GM23338 (cell line): ENCODE measurements at places on chromosomes 7 and 10.

- no peak for DNase-seq
Observed at GRCh38 chr7:39035903-39036302, 58.2 kb downstream of the POU6F2 start.

GRCh38 chr7:90599892-90600555 lies 3.9 kb downstream of the CDK14 start:
- DNase-seq: no peak

- peak; percentile 26 for DNase-seq
Observed at GRCh38 chr7:20219446-20220292, 2.5 kb upstream of the MACC1 start.

GRCh38 chr10:118694848-118695247 lies 59.9 kb downstream of the CACUL1 start:
- no peak for DNase-seq

GRCh38 chr10:104342941-104343411 lies 4.7 kb upstream of the ITPRIP start:
- no peak for DNase-seq

GRCh38 chr10:7054915-7055314 lies 355.9 kb downstream of the SFMBT2 start:
- DNase-seq: peak; percentile 74

- no peak for DNase-seq
Observed at GRCh38 chr7:94149789-94150545, 145.8 kb upstream of the BET1 start.
